ENCODE measurements at places on chromosomes 7 and 10.

- DNase-seq, result no peak
Measured at GRCh38 chr7:116951366-116952292, 1.7 kb upstream of the ST7 start.

DNA sequence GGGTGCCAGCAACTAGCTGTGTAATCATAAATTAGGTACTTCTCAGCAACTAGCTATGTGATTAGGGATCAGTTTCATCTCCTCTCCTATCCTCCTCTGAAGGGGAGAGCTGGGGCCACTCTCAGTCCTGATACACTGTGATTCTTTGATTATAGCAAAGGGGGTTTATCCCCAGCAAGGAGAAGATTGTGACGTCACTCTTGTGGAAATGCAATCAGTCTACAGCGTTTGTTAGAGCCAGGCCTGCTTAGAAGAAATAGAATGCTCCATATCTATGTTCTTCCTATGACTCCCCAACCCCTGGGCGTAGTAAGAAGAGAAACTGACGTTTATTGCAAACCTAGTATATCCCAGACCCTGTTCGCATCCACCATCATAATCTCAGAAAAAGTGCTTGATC, 308.2 kb downstream of the GFRA1 start:
- no peak for DNase-seq

DNA sequence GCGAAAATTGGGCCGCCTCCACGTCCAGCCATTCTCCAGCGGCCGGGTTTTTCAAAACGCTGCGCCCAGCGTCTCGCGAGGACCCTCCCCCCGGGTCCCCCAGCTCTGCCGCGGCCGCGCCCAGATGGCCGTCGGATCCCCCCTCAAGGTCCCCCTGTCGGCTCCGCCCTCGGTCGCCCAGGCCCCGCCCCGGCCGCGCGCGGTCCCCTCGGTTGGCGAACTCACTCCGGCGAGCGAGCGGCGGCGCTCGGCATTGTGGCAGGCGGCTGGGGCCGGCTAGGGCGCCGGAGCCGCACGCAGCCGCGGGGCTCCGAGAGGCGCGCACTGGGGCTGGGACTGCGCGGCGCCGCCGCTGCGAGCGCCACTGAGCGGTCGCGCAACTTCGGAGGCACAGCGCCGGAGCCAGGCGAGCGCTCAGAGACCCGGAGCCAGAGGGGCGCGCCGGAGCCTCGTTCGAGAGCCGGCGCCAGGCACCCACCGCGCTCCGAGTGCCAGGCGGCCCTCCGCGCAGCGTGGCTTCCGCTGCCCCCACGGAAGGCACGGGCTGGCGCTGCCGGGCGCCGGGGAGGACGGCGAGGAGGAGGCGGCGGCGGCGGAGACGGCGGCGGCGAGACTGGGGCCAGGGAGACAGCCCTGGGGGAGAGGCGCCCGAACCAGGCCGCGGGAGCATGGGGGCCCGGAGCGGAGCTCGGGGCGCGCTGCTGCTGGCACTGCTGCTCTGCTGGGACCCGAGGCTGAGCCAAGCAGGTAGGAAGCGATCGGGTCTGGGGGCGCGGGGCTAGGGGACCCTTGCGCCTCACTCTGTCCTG, at the start of gene UNC5B:
Gene UNC5B (plus strand): TSS at position 253 of the 809 bp plus-strand sequence. CDS start 416 bp downstream, at position 669.
- no peak for DNase-seq

DNA sequence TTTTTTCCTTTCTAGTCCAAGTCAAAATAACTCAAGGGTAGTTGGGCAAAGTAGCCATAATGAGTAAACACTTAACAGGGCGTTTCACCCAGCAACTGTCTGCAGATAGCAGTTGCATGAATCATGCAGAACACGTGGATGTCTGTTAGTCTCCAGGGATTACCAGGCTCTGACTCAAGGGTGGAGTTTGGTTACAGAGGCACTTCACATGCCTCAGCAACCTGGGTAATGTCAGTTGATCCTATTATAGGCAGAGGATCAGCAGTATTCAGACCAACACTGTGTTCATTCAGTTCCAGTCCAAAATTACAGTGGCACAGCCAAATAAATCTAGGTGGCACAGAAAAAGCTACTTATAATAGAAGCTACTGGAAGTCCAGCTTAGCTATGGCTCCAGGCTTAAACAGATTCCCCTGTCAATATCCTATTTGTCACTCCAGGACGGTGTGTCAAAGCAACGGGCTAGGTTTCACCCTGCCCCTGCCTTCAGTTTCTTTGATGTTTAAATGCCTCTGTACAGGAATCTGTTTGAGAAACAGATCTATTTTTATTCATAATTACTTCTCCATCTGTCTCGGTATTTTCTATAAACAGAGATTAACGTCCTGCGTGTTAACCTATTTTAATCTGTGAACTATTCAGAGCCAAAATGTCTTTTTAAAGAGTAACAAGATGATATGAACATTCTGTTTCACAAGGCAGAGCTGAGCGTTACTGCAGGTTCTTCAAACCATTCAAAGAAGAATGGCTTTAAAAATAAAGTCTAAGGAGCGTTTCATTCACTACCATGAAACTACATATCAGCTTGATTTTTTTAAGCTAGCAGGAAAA, 162.6 kb upstream of the AKR1E2 start:
- no peak for DNase-seq

Data from activated CD8-positive, alpha-beta memory T cell treated with anti-CD3 and anti-CD28 coated beads for 4 hours (primary cell).